Astrocyte of the hippocampus (primary cell): ENCODE measurements at places on chromosomes 3 and 15.
A peak's percentile ranks its signal among the peaks of the same experiment; 100 is the strongest.

- DNase-seq = no peak
Measured at GRCh38 chr3:35320646-35321407, 318.5 kb upstream of the ARPP21 start.

DNA sequence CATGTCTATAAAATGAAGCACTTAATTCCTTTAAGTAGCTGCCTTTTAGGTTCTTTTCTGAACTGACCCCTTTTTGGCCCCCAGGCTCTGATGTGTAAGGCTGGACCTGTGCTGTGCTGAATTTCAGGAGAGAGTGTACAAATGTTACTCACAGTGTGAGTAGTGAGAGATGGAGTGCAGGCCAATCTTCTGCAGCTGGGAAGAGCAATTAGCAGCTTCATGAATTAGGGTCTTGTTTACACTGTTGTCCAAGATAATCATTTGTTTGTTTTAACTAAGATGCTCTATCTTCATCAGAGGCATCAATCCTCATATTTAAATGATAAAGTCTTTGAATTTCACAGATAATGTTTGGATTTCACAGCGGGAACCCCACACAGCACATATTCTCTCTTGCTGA lies 19.4 kb downstream of the ARPP21 start:
- DNase-seq = no peak

- no peak for DNase-seq
Measured at GRCh38 chr3:188972310-188972709, 199.5 kb upstream of the TPRG1 start.

- DNase-seq = peak; percentile 84
Measured at GRCh38 chr15:89776274-89777072, at the start of gene MESP2. MESP2 (plus strand) TSS chr15:89776332; CDS start chr15:89776358, 26 bp downstream.

DNA sequence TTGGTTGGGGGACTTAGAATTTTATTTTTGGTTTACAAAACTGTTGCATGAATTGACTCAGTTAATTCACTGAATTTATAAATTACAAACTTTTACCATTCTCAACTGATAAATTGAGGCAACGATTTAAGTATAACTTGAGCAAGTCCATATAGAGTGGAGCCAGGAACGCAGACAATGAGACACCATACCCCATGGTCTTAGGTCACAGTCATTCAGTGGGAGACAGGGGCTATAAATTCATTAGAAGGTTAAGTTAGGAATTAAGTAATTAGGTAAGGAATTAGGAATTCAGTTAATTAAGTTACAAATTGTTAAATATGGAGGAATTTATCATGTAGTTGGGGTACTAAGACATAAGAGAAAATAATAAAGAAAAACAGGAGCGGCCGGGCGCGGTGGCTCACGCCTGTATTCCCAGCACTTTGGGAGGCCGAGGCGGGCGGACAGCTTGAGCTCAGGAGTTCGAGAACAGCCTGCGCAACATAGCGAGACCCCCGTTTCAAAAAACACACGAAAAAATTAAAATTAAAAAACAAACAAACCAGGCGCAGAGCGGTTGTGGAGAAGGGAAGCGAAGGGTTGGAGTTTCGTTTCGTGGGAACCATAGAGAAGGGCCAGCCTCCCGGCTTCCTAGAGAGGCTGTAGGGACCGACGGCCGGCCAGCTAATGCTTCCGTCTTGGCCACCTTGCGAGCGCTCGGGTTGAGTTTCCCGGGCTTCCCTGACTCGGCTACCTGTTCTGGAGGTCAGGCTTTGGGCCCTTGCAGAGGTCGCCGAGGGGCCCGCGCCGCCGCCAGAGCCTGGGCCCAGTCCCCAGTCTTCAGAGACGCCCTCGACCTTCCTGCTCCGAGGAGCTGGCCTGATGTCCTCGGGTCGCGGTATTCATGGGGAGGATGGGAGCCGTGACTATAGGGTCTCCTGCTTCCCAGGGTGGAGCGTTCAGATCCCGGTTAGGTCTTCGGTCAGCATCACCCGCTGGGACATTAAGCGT lies at the start of gene ZNF619:
TSS of gene ZNF619 (plus strand) at position 645 of the 993 bp plus-strand sequence. CDS start 858 bp downstream, outside the sequence.
- peak; percentile 88 for DNase-seq

DNA sequence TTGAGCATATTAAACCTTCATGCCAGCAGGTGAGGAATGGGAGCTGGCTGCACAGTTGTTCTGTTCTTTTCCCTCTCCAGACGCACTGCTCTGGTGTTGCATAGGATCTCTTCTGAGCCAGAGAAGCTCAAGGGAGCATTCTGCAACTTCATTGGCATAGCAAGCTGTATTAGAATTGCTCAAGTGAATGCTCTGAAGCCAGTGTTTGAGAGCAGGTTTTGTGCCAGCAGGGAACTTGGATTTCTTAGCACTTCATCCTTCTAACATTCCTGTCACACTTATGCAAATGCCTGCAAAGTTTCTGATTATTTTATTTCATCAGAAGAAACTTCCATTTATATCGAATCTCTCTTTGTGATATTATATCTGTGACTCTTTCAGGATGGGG lies 366.6 kb downstream of the AGBL1 start:
- DNase-seq = no peak

DNA sequence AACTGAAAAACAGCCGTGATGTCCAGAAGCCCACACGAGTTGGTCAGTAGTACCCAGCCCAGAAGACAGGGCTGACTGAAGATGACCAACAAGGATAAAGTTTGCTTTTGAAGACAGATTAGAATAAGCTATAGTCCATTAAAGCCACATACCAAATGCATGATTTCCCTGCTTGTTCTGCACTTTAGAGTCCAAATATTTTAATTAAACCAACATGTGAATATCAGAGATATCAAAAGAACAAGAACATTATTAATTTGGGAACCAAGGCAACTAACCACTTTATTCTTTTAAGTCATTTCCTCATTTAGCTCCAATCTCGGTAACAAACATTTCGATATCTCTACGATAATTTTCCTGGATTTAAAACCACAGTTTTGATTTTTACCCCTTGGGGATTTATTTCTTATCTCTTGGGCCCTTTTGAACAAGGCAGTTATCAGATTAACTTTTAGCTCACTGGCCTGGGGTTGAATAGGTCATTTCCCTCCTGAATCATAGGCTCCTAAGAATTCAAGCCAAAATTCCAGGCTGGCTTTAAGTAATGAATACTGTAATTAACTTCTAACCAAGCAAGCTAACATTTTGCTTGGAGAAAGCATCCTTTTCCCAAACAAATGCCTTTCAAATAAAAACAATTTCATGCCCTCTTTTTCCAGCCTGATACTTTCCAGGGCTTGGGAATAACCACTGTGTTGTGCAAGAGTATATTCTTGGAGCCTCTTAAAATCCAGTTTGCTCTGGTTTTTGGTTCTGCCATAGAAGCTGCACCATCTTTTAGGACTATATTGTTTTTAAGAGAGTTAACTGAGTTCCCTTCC lies 102.9 kb upstream of the NR2E3 start:
- peak; percentile 39 for DNase-seq

DNA sequence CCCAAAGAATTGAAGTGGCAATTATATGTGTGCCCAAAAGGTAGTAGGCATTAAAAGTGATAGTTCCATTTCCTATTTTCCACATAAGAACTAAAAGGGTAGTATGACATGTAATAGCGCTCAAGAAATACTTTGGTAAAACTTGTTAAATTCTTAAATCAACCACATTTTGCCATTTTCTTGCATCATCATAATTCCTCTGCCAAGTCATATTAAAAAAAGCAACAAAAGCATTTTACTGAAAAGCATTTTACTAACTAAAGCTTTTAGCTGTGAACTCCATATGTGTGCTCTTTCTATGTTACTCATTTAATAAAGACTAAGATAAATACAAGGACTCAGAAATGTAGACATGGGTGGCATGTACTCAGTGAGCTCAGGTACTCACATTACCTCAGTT lies 70.1 kb downstream of the GPR160 start:
- no peak for DNase-seq

- no peak for DNase-seq
Measured at GRCh38 chr3:152760591-152760990, 74.3 kb upstream of the P2RY1 start.

- peak; percentile 19 for DNase-seq
Measured at GRCh38 chr3:109548192-109548938, 211.0 kb upstream of the DPPA4 start.

- no peak for DNase-seq
Measured at GRCh38 chr3:105837143-105837740, 31.6 kb downstream of the CBLB start.

DNA sequence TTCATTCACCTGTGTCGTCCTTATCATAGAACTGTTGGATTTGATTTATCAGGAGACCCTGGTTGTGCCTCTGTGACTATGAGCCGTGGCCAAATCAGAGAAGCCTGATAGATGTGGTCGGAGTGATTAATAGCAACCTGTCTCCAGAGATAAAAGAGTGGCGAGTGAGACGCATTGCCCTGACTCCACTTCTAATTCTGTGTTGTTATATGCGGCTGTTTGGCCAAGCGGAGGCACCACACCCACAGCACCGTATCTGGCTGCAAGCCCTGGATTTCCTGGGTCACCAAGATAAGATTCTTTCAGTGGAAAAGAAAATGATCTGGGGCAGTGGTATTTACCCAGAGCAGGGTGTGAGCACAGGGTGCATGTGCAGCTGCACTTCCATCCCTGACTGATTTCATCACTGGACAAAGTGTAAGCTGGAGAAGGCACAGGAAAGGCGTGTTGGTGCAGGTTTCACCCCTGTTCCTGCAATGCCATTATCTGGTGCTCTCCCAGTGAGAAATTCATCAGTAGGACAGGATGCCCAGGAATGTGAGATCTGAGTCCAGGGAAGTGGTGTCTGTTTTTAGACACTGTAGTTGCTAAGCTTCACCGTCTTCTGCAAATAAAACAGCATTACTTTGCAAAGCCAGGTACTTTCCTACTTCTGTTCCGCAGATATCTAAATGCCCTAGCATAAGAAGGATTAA lies 84.6 kb downstream of the CD47 start:
- DNase-seq = peak; percentile 69

DNA sequence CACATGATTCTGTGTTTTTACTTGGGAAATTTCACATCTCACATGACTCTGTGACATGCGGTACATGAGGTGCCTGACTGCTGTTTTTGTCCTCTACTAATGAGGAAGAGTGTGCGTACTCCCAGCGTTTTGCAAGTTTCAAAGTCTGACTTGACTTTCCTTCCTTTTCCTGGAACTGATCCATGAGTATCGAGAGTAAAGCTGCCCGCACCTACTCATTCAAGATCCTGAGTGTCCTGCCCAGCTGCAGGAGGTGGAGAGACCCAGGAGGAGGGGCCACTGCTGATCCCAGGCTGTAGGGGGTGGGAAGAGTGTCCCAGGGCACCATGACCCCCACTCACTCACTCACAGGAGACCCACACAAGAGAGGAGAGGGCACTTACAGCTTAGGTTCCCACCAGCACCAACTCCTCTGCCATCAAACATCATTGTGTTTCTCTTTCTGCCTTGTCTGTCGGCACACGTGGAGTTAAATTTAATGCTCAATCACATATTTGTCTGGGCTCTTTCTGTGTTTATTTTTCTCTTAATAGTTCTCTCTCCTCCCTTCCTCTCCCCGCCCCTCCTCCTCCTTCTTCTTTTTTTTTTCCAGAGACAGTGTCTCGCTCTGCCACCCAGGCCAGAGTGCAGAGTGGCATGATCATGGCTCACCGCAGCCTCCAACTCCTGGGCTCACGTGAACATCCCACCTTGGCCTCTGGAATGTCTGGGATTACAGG lies 1.4 kb downstream of the CCR5AS start:
- DNase-seq = no peak

DNA sequence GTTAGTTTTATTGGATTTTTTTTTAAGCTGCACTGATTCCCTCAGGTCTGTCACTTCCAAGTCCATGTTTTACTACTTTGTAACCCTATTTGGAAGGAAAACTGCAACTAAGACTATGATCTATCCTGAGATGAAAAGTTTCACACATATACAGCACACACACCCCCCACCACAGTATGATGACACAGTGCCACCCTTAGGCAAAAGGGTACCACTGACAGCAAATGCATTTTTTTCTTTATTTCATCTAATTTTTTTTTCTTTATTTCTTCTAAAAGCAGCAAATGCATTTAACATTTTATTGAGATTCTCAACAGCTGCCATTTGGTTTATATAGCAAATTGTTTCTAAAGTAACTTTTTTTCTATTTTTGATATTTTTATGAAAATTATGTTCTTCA lies 21.2 kb downstream of the NGRN start:
- peak; percentile 39 for DNase-seq

DNA sequence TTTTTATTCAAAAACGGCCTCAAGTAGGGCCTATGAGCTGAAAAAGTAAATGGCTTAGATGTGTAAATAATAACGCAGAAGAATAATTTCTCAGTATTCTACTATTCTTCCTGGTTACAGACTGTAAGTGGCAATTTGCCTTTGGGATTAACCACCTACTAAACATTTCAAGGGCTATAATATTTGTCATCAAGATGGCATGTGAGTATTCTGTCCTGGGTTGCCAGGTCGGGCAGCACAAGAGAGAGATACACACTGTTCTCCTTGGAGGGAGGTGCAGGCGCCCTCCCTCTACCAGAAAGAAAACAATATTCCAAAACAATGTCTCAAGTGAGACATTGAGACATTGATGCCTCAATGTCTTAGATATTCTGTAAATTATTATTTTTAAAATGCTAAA lies 278.4 kb downstream of the OCA2 start:
- DNase-seq = peak; percentile 61

DNA sequence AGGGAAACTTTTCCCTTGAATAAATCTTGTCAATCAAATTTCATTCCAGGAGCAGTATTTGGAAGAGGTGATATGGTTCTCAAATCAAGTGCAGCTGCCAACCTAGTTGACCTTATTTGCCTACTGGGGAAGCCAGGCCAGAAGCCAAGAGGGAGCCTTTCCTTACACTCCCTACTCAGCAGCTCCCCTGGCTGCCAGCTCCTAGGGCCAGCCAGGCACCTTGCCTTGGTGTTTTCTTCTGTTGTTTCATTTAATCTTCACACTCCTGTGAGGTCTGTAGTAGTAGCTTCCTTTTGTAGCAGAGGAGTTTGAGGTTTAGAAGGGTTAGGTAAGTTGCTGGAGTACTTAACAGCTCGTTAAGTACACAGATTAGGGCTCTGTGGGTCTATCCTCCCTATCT lies 22.6 kb downstream of the MKRN2OS start:
- peak; percentile 9 for DNase-seq

DNA sequence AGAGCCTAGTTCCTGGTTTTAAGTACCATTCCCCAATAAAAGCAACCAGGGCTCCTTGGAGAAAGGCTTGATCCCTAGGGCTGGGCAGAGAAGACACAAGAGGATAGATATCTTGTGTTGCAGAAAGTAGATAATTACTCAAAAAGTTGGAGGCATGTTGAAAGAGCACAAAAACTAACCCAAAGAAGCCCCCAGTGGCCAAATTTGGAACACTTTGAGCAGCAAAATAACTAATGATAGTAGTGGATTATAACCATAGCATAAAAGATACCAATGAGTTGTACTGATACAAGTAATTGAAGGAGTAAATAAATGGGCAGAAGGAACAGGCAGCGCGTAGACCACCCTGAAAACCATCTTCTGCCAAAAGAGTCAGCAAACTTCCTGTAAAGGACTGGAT lies 12.0 kb downstream of the EXOSC7 start:
- no peak for DNase-seq

DNA sequence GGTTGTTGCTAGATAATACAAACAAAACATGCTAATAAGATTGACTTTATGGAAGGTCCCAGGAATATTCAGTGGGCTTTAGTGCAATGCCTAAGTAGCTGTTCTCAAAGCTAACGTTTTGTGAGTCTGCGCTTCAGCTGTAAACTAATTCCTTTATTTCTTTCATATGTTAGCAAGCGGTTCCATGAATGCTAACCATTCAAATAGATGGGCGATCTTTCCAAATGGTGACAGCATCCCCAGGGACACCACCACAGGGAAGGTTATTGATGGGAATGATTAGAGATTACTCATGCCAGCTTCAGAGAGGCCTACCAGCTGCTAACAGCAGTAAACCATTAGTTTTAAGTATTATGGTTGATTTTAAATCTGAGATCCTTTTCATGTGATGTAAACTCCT lies 405.7 kb upstream of the MCTP2 start:
- DNase-seq = no peak
